ENCODE measurements at places on chromosomes 1 and 21.

DNA sequence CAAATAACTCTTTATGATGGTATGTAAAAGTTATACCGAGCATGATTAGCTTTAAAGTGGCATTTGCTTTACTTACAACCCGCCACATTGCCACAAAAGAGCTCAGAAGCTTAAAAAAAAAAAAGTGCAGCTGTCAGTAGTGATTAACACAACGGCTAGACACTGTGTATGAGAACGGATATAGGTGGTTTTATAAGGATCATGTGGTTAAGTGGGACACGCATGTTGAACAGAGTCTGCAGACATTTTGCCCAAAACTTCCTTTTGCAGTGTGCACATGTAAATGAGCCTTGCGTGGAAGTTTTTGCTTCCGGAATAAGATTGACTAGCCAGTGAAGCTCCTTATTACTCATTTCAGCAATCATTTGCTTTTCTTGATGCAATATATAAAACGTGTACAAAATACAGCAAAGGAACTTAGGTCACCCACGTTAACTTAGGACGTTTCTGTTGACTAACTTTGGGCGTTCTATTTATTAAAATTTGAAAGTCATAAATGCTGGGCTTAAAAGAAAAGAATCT is 58.7 kb upstream of the RGS1 start:
- no peak for DNase-seq

DNA sequence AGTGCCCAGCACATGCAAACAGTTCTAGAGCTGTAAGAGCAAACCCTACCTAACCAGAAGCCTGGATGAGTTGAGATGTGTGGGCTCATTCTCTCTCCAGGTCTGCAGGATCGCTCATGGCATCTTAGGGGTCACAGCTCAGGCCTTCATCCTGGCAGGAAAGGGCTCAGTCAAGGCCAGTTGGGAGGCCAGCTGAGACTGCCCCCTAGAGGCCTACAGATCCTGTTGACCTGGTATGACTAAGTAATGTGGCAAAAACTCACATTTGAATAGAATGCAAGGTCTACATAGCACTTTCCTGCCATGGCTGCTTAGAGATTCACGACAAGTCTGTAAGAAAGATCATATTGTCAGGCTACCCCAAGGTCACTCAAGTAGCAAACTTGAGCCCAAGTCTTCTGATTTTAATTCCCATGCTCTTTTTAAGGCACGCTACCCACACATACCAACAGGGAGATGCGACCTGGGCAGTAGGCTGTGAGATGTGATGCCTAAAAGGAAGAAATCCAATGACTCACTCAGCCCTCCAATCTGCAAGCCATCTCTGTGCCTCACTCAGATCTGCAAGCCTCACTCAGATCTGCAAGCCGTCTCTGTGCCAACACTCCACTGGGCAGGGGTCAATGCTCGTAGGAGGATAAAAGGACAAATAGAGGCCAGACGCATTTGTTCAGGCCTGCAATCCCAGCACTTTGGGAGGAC is 5.1 kb upstream of the CAPN8 start:
- no peak for DNase-seq

DNA sequence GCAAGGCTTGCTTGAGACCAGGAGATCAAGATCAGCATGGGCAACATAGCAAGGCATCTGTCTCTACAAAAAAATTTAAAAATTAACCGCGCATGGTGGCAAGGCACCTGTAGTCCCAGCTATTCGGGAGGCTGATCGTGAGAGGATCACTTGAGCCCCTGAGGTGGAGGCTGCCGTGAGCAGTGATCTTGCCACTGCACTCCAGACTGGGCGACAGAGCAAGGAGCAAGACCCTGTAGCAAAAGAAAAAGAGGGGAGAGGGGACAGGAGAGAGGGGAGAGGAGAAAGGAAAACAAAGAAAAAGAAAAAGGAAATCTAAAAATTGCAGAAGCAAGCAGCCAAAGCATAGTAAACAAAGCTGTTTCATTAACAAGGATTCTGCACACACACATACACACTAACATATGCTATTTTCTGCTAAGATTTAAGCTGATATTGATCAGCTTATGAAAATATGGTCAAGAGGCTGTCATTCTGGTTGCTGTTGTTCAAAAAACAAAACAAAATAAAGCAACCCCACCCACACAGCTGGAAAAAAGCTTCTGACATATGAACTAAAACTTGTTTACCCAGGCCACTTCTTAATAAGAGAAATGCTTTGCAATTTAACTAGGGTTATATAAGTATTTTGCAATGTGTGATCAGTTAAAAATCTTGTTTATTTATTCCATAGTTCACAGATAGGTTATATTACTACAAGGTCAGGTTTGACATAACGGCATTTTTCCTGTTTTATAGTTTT is 1.8 kb downstream of the ARNT start:
- no peak for DNase-seq

- peak; percentile 69 for DNase-seq
Measured at GRCh38 chr1:153261281-153262069, 2.0 kb downstream of the LORICRIN start.

DNA sequence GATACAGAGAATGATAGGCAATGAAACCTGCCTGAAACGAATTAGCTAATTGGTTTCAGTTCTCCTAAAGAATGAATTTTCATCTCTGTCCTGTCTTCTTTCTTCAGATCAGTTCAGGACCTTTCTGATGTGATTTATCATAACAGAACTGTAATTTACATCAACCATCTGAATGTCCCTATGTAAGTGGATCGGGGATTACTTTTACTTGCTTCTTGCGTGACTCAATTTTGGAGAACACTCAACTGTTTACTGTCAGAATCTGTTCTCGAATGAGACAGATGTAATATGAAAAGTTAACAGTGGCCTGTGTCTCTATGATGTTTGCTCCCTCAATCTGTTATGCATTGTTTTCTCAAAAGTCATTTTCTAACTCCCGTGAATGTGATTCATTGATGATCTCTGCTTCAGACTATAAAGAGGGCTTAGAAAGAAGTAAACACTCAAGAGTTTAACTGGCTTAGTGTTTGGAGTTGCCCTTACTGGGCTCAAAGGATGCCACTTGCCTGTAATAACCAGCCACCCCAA is 111.0 kb downstream of the GABPA start:
- no peak for DNase-seq

DNA sequence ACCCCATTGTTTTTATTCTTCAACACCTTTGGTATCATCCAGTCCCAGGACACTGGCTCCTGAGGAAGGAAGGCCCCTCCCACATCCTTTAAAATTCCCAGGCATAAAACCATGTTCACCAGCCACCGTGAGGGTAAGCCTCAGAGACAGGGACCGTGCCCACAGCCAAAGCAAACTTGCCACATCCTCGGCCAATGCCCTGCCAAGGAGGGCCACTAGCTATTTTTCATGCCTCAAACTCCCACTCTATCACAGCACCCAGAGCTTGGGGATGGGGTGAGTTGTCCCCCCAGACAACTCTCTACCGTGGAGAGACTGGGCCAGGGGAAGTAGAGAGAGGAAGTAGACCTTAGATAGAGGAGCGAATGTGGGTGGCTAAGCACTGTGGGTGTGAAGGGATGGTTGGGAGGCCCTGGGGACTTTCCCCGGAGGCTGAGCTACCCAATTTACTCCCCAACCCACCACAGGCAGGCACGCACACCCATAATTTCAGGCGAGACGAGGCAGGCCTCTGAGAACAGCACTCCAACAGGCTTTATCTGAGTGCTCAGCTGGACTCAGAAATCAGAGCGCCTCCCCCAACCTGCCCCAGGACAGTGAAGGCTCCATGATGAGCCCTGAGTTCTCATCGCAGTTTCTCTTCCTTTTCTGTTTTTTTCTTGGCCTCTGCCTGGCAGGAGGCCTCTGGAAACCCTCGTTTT is 15.9 kb upstream of the BTG2 start:
- DNase-seq = peak; percentile 73
